T47D (cell line): ENCODE measurements at places on chromosomes 3 and 15.

DNA sequence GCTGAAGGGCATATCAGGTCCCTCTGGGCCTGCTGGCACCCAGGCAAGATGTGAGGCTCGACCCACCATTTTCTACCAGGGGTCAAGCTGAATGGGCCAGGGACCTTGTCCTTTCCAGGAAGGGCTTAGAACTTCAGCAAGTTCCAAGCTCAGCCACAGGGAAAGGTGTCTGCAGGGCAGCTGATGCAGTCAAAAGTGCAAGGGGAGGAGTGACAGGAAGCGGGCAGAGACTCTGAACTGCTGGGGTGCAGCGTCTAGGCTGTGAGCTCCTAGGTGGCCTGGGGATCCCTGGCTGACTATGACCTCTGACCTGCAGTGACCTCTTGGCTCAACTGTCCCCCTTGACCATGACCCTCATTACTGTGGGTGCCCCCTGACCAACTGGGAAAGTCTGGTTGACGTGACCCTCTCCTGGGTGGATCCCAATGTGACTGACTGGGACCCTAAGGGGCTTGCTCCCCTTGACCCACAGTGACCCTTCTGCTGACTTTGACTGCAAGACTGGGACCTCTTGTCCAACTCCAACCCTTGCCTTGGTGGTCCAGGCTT is 14.4 kb upstream of the SEC13 start:
- DNase-seq: no peak

GRCh38 chr3:99702953-99703943 is 64.9 kb downstream of the COL8A1 start:
- no peak for DNase-seq

DNA sequence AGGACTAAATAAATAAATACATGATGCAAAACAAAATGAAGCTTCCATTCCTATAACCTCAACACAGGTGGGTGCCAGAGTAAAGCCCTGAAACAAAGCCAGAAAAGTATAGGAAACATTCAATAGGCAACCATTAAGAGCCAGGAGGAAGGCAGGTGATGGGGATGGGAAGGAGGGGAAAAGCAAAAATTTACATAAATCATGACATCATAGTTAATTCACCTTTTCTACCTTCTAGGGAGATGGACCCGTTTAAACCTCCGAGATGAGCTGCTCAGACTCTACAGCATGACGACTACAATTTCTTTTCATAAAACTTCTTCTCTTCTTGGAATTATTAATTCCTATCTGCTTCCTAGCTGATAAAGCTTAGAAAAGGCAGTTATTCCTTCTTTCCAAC is 27.9 kb downstream of the TM4SF4 start:
- DNase-seq: no peak

GRCh38 chr15:49079340-49080039 is 33.2 kb upstream of the SECISBP2L start:
- DNase-seq: no peak

- DNase-seq: no peak
Measured at GRCh38 chr3:141963301-141963700, 86.9 kb downstream of the ATP1B3 start.

DNA sequence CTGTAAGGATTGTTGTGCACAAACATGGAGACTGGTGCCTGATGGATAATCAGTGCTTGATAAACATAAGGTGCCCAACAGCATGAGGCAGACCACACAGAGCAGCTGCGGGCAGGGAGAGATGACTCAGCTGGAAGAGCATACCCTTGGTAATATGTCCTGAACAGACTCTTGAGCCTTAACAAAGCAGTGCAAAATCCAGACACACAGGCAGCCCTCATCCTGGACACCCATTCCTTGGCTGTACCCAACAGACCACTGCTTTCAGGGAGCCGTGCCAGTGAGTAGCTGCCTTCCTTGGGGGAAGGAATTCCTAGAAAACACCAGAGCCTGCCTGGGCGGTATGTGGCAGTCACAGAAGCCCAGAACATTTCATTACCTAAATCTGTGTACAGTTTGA is 156.2 kb downstream of the CLSTN2 start:
- no peak for DNase-seq

GRCh38 chr3:51580418-51580817 is 41.9 kb downstream of the RAD54L2 start:
- no peak for DNase-seq

DNA sequence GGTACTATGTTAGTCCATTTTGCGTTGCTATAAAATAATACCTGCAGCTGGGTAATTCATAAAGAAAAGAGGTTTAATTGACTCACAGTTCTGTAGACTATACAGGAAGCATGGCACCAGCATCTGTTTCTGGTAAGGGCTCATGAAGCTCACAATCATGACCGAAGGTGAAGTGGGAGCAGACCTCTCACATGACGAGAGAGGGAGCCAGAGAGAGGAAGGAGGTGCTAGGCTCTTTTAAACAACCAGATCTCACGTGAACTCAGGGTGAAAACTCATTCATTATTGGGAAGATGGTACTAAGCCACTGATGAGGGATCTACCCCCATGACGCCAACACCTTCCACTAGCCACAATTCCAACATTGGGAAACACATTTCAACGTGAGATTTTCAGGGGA is 301.7 kb upstream of the MDFIC2 start:
- no peak for DNase-seq

DNA sequence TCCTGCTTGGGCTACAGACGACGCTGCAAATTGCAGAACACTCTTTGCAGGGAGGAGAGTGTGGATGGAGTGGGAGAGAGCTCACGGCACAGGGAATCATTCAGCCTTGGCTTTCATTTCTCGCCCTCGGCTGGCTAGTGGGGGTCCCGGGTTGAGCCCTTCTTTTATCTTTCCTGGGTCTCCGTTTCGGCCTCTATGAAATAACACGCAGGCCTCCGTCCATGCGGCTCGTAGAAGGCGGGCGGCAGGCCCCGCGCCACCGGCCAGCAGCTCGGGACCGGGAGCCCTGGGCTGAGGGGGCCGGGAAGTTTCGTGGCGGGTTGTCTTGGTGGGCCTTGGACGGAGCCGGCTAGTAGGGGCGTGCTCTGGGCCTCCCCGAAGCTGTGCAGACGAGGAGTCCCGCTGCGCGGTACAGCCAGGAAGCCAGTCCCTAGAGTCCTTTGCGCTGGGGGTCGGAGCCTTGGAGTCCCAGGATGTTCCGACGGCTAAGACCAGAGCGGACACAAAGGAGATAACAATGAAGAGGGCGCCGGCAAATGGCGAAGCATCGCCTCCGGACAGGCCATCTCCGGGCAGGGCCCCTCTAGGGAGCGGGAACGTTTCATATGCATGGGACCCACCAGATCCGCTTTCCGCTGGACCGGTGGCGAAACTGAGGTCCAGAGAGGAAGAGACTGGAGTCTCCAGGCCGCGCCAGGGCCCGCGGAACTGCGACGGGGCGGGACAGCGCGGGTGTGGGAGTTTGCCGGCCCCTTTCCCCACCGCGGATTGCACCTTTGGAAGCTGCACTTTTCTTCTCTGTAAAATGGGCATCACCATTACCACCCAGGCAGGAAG is 4.3 kb downstream of the RNU6-1 start:
- no peak for DNase-seq

DNA sequence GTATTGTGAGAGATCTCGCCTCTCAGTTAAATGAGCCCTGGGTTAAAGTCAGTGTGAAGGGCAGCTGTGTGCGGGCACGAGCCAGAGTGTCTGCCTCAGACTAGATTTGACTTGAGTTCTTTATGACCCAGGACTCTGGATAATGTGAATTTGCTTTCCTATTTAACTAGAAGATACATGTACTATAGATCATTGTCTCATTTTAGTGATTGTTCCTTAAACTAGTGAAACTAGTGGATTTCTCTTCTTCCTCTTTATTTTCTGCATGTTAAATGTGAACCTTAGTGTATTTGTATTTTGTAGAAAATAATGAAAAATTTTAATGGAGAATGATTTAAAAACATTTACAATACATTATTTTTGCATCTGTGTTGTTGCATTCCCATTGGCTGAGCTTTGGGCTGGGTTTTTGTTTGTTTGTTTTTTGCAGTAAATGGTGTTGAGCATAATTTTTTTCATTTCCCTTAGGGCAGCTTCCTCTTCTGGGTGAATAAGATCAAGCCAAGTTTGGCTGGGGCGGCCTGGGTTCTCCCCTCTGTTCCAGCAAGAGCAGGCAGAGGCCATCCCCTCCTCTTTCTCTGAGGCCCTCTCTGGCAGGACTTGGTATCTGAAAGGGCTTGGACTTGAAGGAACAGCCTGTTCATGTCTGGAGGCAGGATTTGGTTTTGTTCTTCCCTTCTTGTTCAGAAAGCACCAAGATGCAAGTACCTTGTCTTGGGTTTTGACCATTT is 15.0 kb downstream of the GCSAM start:
- no peak for DNase-seq

- DNase-seq: no peak
Measured at GRCh38 chr3:33786565-33787327, 11.7 kb upstream of the PDCD6IP start.

GRCh38 chr3:19190602-19191001 is 42.3 kb downstream of the KCNH8 start:
- DNase-seq: no peak

- DNase-seq: no peak
Measured at GRCh38 chr15:49620199-49620598, 419 bp downstream of the FAM227B start.

DNA sequence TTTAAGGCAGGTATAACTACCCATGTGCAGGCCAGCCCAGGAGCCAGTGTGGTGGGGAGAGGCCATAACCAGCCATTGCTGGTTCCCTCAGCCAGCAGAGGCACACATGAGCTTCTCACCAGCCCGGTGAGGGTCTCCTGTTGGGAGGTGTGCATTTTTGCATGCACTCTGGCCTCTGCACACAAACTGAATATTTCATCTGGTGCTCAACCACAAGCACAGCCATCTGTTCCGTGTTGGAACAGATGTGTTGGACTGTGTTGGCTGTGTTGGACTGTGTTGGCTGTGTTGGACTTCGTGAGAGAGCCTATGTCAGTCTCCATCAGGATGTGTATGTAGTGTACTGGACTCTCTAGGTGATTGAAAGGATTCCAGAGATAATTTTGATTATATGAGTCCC is 67.2 kb downstream of the RPL39L start:
- no peak for DNase-seq

DNA sequence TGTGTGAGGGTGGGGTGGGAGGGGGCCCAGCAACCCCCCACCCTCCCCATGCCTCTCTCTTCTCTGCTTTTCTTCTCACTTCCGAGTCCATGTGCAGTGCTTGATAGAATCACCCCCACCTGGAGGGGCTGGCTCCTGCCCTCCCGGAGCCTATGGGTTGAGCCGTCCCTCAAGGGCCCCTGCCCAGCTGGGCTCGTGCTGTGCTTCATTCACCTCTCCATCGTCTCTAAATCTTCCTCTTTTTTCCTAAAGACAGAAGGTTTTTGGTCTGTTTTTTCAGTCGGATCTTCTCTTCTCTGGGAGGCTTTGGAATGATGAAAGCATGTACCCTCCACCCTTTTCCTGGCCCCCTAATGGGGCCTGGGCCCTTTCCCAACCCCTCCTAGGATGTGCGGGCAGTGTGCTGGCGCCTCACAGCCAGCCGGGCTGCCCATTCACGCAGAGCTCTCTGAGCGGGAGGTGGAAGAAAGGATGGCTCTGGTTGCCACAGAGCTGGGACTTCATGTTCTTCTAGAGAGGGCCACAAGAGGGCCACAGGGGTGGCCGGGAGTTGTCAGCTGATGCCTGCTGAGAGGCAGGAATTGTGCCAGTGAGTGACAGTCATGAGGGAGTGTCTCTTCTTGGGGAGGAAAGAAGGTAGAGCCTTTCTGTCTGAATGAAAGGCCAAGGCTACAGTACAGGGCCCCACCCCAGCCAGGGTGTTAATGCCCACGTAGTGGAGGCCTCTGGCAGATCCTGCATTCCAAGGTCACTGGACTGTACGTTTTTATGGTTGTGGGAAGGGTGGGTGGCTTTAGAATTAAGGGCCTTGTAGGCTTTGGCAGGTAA is 8.1 kb downstream of the FAM131A start:
- DNase-seq: peak; percentile 97
